ENCODE measurements at places on chromosomes 11 and 22.

- no peak for DNase-seq
Measured at GRCh38 chr11:114180301-114181055, 115.7 kb upstream of the NNMT start.

GRCh38 chr11:33747979-33748378, 11.8 kb upstream of the CD59 start:
- no peak for DNase-seq

DNA sequence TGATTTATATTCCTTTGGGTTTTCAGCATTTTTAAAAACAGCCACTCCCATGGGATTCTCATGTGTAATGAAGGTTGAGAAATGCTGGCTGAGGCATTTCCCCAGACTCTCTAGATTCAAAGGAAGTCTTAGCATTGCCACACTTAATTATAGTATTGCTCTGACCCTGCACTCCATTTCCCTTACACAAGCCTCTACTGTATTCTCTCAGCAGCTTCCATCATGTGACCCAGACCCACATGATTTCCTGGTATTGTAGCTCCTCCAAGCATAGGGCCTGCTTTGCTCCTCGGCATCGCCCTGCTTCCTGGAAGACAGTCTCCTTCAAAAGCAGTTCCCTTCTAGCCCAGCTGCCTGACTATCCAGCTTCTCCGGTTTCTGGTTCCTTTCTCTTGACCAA, 261.5 kb downstream of the LARGE1 start:
- DNase-seq: no peak

DNA sequence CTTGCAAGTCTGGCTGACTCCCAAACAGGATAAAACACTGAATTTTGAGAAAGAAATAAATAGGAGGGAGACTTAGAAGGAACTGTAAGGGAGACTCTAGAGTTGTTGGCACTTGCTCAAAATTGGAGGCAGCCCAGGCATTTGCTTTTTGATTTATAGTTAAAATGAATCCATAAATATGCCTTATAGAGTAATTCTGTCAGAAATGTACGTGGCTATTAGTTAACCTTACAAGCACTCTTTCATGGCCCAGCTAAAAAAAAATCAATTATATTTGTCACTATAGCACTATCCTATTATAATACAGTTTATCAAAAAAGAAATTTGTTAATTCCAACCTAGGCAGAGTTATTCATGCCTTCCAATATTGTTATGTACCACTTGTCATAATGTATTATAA, 1000.0 kb upstream of the CHORDC1 start:
- DNase-seq: no peak

GRCh38 chr11:121864660-121865059, 251.4 kb downstream of the BLID start:
- no peak for DNase-seq

DNA sequence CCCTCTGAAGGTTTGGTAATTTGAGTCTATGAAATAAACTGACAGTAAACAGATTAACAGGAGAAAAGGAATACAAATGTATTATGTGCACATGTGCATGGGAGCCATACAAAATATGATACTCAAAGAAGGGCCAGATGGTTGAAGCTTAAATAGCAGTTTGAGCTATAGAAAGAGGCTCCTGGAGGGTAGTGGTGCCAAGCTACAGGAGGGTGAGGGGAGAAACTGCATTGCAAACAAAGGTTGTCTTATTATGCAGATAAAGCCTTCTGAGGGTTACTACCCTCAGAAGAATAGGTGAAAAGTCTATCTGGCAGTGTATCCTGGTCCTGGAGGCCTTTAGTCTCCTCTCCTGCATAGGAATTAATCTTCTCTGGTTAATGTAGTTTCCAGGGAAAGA, 267.3 kb upstream of the MPPED2 start:
- DNase-seq: no peak

- DNase-seq: no peak
Measured at GRCh38 chr11:117961896-117962295, 24.3 kb upstream of the IL10RA start.

GRCh38 chr11:72740562-72741428, 11.4 kb downstream of the ARAP1 start:
- no peak for DNase-seq

GRCh38 chr11:71454470-71455113, 1.6 kb downstream of the NADSYN1 start:
- no peak for DNase-seq

DNA sequence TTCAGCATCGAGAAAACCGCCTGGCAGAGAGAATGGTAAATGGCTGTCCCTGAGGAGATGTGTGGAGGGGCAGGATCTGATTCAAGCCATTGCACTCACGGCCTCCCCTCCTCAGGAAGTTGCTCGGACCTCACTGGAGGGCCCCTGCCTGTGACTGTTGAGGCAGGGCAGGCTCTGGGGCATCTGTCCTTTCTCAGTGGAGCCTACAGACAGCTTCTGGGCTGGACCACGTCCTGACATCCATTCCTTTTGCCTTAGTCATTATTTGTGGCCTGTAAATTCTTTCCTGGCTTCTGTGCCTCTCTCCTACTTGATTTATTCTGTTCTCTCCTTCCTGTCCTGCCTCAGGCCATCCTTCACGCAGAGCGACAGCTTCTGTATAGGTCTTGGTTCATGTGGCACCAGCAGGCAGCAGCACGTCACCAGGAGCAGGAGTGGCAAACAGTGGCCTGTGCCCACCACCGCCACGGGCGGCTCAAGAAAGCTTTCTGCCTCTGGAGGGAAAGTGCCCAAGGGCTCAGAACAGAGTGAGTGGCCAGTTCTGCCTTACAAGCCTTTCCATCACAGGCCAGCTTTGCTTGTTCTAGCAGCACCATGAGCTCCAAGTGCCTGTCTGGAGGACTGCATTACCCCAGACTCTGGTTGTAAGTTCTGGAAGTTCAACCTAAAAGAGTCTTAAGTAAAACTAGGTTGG, 59.6 kb downstream of the PISD start:
- no peak for DNase-seq

DNA sequence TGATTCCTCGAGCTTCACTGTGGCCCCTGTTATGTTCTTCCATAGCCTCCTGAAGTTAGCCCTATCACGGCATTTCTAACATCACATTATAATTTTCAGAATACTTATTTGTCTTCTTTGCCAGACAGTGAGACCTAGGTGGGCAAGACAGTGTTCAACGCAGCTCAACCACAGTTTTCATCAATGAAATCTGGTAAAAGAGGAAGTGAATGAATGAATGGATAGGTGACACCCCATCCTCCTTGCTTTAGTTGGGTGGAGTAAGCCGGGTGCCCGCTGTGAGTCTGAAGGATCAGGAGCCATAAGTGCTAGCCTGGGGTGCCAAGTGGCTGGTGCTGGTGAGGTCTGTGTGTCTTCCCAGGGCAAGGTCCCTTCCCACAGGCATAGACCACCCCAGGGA, 60.2 kb upstream of the MTNR1B start:
- DNase-seq: no peak

- no peak for DNase-seq
Measured at GRCh38 chr22:19524170-19525115, at the start of gene CLDN5. Gene CLDN5 (minus strand): TSS chr22:19524410. CDS start chr22:19524255, 155 bp downstream.

DNA sequence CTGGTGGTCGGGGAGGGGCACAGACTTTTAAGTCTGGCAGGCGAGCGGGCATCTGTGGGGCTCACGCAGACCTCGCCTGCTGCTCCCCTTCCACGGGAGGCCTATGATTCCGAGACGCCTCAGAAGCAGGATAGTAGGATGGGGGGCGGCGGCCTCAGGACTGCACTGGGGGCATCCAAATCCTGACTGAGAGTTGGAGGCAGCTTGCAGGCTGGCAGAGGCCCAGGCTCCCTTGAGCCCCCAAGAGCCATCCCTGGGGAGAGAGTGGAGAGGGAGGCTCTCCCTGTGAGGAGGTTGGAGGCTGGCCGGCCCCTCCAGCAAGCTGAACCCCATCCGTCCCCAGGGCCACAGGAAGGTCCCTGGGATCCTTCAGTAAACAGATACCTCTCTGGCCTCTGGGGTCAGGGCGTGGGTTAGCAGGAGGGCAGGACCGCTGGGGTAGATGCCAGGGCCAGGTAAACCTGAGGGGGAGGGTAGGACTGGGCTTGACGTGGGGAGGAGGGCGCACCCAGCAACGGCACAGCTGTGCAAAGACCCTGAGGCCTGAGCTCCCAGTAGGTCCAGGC, 33.3 kb downstream of the SBF1 start:
- DNase-seq: no peak

GRCh38 chr22:33743756-33744155, 176.5 kb downstream of the LARGE1 start:
- no peak for DNase-seq

DNA sequence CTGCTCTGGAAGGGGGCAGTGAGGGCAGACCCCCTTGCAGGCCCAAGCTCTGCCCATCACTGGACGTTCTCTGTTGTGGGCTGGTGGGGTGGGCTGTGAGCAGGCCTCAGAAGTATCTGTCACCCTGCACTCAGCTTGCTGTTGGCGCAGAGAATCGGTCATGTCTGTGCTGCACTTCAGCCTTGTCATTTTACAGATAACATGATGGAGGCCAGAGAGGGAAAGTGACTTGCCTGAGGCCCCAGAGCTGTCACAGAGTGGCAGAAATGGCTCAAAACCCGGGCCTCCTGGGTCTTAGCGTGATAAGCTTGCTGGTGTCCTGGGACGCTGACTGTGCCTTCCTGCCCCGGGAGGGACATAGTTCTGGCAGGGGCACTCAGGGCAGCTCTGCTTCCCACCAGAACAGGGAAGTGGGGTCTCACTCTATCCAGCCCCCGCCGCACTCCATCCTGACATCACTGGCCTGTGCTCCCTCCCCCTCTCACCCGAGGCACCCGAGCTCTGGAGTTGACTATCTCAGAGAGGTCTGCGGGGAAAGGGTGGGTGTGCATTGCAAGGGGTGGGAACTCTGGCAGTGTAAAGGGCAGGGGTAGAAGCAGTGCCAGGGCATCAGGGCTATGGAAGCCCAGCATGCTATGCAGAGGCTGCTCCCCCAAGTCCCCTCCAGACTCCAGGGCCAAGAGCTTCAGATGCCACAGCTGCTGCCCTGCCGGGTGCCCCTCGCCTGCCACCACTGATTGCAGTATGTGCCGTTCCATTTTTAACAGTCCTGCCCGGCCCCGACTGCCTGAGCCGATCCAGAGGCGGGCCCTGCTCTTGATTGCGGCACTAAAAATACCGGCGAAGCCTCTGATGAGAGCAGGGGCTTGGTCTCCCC, 50.4 kb upstream of the NECTIN1 start:
- DNase-seq: no peak

DNA sequence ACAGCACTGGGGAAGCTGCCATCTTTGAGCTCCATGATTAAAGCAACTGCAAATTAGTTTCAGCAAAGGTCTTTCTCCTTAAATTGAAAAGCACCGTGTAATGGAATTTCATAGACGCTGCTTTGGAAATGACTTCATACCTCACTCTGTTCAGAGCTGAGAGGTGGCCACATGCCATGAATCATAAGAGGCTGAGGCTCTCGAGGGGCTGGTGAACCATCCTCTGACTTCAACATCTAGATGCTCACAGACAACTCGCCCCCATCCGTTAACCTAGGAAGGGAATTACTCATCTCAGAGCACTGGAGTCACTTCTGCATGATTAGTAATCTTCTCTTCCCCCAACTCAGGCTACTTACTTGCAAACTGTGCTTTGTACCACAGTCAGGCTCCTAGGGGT, 122.3 kb downstream of the RCN1 start:
- no peak for DNase-seq

DNA sequence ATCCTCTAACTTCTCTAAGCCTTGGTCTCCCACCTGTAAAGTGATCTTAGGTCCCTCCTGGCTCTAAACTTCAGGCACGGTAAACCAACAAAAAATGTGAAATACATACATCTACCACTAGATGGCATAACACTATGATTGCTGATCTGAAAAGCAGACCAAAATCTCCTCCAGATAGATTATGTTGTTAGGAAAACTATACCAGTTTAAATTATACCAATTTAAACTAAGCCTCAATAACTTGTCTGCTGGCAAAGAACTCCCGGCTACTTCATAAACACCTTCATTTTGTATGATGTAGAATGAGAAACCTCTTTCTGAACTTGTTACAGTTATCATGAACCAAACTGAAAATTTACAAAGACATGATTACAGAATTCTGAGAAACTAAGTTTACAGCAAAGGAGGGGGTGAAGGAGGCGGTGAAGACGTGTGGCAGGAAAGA, 85.9 kb downstream of the SBF2 start:
- DNase-seq: no peak

DNA sequence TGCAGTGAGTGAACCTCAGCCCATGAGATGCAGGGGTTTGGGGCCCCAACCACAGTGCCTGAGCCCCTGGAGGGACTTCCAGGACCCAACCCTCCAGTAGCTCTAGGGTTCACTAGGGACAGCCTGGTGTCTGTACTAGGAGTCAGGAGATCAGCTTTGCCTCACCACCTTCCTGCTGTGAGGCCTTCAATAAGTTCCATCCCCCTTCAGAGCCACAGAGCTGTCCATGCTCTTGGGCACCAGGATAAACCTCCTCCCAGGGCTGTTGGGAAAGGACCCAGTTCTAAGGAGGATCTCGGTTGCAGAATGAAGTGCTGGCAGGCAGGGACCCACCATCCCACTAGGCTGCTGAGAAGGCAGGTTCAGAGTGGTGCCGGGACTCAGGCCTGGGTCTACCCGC, 9.7 kb downstream of the ARHGEF17 start:
- DNase-seq: no peak
